Activated naive CD4-positive, alpha-beta T cell (primary cell): ENCODE measurements at places on chromosomes 1 and 21.

GRCh38 chr21:29429218-29429617 is 130.5 kb downstream of the BACH1 start:
- DNase-seq: no peak

DNA sequence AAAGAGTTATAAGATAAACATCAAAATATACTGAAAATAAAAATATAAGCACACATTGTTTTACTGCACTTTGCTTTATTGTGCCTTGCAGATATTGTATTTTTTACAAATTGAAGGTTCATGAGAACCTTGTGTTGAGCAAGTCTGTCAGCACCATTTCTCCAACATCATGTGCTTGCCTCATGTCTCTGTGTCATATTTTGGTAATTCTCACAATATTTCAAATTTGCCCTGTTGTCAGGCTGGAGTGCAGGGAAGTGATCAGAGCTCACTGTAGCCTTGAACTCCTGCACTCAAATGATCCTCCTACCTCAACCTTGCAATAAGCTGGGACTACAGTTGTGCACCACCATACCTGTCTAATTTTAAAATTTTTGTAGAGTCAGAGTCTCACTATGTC is 21.3 kb upstream of the CNIH3 start:
- no peak for DNase-seq

DNA sequence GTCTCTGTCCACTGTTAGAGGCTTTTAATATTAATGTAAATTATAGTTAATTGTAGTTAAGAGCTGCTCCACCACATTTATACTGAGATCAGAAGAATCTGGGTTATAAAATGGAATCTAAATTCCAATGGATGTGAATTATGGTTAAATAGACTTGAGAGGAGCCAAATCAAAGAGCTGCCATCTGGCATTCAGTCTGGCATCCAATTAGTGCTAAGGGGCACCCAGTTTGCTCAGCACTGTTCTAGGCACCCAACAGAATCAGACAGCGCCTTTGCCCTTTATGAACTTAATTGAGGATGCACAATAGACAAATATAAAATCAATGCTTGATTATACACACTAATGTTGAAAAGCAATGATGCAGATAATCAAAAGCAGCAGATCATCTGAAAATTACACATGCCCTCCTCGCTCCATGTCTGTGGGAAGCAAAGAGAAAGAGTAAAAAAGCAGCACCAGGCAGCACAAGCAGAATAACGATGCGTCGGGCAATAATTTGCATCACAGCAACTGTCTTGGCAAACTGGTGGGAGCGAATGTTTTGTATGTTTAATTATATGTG is 310.1 kb downstream of the BRINP2 start:
- no peak for DNase-seq

GRCh38 chr21:27725916-27726315 is 759.0 kb upstream of the ADAMTS5 start:
- DNase-seq: no peak

- DNase-seq: no peak
Measured at GRCh38 chr1:167488786-167489185, 29.5 kb downstream of the CD247 start.

GRCh38 chr1:40383488-40384412 is 10.2 kb downstream of the SMAP2 start:
- no peak for DNase-seq
